ENCODE measurements at places on chromosomes 3 and 15.

- DNase-seq: peak; percentile 21
Observed at GRCh38 chr3:133136114-133137041, 98.2 kb downstream of the TMEM108 start.

GRCh38 chr15:42359249-42359648 lies at the start of gene CAPN3:
CAPN3 (plus strand) TSS chr15:42359501; CDS start chr15:42359806, 305 bp downstream.
- DNase-seq: no peak

DNA sequence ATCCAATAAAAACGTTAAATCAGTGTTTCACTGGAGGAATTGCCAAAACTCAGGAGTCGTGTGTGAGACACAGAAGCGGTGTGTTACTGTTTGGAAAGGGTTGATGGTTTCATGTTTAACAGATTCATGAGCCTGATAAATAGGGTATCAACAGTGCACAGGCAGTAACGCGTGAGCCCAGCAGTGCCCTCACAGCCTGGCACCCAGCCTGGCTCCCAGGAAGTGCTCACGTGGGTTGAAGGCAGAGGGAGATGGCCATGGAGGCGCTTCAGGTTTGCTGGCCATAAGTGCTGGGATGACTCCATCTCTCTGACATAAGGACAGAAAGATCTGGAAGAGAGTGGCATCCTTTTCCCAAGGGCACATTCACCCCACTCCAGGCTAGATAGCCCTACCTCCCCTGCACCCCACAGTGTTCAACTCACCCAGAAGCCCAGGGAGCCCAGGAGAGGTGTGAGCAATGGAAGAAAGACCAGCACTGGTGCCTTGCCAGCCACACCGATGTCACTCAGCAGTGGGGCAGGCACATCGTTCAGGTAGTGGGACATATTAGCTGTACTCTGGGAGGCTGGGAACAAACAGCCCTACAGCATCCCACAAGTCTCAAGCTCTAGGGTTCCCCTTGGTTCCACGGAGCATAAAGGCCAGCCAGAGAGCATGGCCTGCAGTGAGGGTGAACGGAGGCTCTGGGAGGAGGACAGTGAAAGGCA lies 164.3 kb downstream of the LRRK1 start:
- no peak for DNase-seq

DNA sequence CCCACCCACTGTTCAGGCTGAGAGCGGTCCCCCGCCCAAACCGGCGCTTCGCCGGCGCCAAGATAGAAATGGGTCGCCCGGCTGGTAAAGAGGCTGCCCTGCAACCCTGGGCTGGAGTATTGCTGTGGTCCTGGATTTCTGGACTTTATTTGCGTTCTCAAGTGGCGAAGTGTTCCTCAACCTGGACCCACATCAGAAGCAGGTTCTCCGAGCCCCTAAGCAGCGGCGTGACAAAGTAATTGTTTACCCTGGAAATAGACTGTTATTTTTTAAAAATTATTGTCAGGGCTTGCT lies 481 bp upstream of the DYNC1LI1 start:
- no peak for DNase-seq

Data from iris pigment epithelial cell (primary cell).